ENCODE measurements at places on chromosomes 4 and X.
A peak's percentile ranks its signal among the peaks of the same experiment; 100 is the strongest.

DNA sequence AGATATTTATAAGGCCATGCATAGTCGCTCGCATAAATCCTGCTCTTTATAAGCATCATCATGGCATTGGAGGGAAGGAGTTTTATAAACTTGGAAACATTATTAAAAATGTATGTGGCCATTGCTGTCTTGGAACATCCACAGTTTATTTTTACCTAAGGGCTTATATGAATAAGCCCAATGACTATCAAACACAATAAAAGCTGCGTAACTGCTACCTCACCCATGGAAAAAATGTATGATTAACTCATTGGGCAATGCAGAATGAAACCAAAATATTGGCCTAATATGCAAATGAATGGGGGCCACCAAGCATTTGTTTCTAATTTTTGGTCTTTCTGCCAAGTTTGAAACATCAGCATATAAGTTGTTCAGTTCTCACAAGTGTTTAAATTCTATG, 19.1 kb downstream of the GEMIN8 start:
- no peak for DNase-seq

GRCh38 chr4:168150420-168151050, 58.2 kb downstream of the ANXA10 start:
- no peak for DNase-seq

DNA sequence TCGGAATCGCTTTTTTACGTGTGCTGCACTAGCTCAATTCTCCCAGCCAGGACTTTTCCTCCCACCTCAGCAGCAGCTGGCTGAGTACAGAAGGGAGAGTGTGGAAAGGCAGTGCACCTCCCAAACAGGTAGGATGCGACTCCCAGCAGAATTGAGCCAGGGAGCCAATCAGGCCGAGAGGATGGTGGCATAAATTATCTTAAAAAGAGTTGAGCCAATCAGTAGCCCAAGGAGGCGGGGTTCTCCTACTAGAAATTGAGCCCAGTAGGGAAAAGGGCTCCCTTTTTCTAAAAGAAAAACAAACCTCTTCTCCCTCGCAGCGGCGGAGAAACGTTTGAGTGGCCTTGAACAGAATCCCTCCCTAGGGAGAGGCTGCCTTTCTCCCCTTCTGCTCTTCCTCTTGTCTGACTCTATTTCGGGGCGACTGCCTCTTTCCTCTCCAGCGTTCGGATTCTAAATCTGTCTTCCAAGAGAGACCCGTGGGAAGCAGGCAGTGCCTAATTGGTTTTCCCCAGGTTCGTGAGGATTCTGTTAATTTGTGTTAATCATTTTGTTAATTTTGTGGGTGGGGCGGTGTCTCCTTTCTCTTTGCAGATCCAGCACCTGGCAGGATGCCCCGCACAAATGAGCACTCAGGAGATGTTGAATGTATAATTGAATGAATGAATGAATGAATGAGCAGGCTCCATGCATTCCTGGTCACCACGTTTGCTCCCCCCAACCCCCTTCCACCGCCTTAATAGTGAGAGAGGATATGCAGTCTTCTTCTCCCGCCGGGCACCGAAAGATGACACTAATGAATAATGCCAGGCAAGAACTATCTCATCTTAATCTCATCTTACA, at the start of gene GABRG1:
TSS of gene GABRG1 (minus strand) at position 142 of the 843 bp plus-strand sequence. CDS start at position 1, 141 bp downstream.
- no peak for DNase-seq

- DNase-seq: no peak
These were observed 93.3 kb downstream of the SPATA18 start for GRCh38 chr4:52144372-52144771.

DNA sequence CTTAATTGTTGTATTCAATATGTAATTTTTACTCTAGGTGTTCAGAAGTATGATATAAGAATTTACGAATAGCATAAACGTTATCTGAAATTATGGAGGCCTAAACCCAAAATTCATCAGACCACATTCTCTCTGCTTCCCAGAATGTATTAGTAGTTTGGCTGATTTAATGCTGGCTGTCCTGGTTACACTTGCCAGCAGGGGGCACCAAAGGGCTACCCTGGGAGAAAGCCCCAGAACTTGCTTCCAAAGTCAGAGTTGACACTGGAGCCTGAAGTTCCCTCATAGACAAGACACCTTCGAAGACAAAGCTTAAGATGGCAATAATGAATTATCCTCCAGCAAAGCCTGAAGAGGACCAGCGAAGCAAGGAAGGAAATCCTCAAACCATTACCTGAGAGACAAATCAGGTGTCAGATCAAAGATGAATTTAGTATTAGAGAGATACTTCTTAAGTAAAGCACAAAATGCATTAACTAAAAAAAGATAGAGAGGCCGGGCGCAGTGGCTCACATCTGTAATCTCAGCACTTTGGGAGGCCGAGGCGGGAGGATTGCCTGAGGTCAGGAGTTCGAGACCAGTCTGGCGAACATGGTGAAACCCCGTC, 11.3 kb upstream of the ANOS1 start:
- DNase-seq: peak; percentile 21

DNA sequence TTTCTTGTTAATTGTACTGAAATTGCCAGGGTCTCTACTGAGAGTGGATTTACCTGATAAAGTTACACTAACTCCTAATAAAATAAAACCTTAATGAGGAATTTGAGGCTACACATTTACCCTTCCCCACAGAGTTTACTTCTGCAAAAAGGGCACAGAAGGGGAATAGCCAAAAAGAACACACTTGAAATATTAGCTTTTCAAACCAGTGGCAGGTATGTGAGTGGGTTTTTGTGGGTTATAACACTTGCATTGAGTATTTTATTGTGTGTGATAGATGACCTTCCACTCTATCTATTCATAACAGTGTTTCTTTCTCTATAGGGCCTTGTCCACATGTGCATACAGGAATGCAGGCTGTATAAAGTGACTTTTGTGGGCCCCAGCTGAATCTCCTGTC, 5.0 kb upstream of the GPR174 start:
- no peak for DNase-seq

GRCh38 chr4:165299399-165300060, 27.9 kb upstream of the MSMO1 start:
- no peak for DNase-seq

GRCh38 chrX:45806410-45807121, 605.9 kb upstream of the DIPK2B start:
- no peak for DNase-seq

DNA sequence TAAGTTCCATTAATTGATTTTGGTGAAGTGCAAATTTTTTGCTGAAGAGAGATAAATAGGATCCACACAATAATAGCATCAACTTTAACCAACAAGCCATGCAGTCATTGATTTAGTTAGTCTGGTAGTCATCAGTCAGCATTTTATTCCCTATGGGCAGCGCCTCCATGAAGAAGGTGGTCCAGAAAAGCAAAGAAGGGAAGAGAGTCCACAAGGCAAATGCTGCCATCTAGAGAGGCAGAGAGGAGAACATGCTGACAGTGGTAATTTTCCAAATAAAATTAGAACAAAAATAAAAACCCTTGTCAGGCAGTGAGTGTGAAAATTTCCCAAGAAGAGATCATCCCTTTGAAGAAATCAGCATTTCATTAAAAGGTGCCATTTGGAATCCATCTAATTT, 366.7 kb upstream of the FAM241A start:
- DNase-seq: no peak

- DNase-seq: no peak
These were observed 71.9 kb upstream of the WDR1 start for GRCh38 chr4:10188400-10189004.

- no peak for DNase-seq
These were observed 508.3 kb upstream of the MAGEB2 start for GRCh38 chrX:29707088-29707487.

DNA sequence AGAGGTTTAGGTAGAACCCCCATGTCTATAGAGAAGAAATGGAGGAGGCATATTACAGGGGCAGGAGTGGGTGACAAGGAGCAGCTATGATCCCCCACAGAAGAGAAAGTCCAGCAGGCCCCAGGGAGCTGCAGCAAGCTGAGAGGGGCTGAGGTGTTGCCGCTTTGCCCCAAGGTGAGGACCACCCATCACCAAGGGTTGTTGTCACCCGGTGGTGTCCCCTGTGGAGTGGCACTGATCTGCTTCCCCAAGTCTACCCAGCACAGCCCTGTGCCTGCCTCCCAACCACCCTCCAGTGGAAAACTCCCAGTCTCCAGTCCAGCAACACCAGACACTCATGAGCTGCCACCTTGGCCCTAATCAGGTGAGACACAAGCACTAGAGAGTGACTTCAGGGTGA, 149.3 kb upstream of the NOCT start:
- DNase-seq: no peak

DNA sequence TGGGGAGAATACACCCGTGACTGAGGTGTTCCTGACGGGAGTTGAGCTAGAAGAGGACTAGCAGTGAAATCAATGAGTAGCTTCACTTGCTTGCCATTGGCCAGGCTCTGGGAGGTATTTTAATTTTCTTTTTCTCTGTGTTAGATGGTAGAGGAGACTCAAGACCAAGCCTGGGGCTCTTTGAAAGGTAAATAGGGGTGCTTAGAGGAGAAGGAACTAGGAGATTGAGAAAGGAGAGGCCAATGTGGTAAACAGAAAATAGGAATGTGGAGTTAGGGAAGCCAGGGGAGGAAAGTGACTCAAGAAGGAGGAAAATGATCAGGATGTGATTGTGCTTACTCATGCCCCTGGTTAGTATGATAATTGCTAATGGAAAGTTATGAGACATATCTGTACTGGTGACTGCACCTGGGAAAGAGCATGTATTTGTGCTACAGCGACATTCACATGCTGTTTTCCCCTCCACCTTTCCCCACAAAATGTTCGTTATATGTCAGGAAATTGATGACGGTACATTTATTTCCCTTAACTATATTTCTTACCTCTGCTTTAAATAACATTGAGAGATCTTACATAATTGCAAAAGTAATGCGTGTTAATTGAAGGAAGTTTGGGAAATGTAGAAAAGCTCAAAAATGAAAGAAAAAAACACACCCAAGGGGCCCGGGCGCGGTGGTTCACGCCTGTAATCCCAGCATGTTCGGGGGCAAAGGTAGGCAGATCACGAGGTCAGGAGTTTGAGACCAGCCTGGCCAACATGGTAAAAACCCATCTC, 16.9 kb upstream of the LRBA start:
- no peak for DNase-seq

- no peak for DNase-seq
These were observed 19.6 kb upstream of the IQCM start for GRCh38 chr4:149835280-149835679.

Measured in T-helper 2 cell (primary cell).